ENCODE measurements at places on chromosomes 4 and X. TPM values are rescaled to one million over a fixed set of nuclear protein-coding genes. Genes with fewer than 3 reads are reported as not detected.

GRCh38 chr4:39312816-39313215 is 53.3 kb downstream of the RFC1 start:
- peaks cover 21% of the 10 kb centered on the region for H3K36me3 ChIP-seq
- no peak overlapping the region for H3K4me3 ChIP-seq
- H3K27ac ChIP-seq, result no peak overlapping the region
- H3K27me3 ChIP-seq, result no peaks in the 10 kb centered on the region

- H3K27me3 ChIP-seq, result no peaks in the 10 kb centered on the region
- no peak overlapping the region for H3K27ac ChIP-seq
- no peak for DNase-seq
- H3K4me3 ChIP-seq, result no peak overlapping the region
Observed at GRCh38 chr4:139978692-139979091, 175.3 kb downstream of the MAML3 start.

- H3K27ac ChIP-seq, result no peak overlapping the region
- peak; percentile 40 for DNase-seq
- no peak overlapping the region for H3K4me3 ChIP-seq
- no peaks in the 10 kb centered on the region for H3K27me3 ChIP-seq
- H3K4me1 ChIP-seq, result no peaks in the 10 kb centered on the region
Observed at GRCh38 chr4:181909368-181909767, 333.8 kb upstream of the TENM3 start.

DNA sequence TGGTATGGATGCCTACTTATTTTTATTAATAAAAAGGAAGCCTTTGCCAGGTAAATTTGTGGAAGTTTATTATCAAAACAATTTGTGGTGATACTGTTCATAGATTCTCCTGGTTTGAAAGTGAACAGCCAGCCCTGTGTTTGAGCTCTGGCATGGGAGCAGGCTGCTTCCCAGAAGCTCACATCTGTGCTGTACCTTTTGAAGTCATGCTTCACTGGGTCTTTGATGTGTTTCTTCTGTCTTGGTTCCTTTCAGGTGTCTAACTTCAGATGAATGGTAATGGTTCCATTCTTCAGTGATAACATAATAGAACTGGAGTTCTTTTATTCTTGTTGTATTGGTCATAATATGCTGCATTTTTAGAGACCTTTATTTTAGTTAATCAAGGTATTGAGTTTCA is 85.5 kb downstream of the BMPR1B start:
- no peak overlapping the region for H3K27ac ChIP-seq
- no peaks in the 10 kb centered on the region for H3K4me1 ChIP-seq
- H3K4me3 ChIP-seq, result no peak overlapping the region
- H3K36me3 ChIP-seq, result no peaks in the 10 kb centered on the region
- H3K27me3 ChIP-seq, result no peaks in the 10 kb centered on the region

- peaks cover 5% of the 10 kb centered on the region for H3K4me1 ChIP-seq
- peak; percentile 83 for DNase-seq
- H3K27ac ChIP-seq, result no peak overlapping the region
- no peaks in the 10 kb centered on the region for H3K36me3 ChIP-seq
- H3K27me3 ChIP-seq, result no peaks in the 10 kb centered on the region
- H3K4me3 ChIP-seq, result no peak overlapping the region
Observed at GRCh38 chrX:119155416-119156035, 27.9 kb upstream of the KIAA1210 start.

DNA sequence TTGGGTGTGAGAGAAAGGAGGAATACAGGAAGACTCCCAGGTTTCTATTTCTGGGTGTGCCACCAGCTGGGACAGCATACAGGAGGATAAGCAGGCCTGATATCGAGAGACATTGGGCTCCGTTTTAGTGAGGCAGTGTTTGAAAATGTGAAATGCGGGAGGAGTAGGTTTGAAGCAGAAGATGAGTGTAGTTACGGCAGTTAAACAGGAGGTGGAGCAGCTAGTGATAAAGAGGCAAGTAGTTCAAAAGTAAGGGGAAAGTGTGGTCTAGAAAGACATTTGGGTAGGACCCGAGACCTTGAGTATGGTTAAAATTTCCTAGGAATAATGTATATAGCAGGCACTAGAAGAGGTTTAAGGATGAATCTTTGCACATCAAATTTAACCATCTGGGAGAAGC is 42.4 kb downstream of the DCUN1D4 start:
- no peak overlapping the region for H3K27ac ChIP-seq
- DNase-seq, result peak; percentile 57
- peaks cover 51% of the 10 kb centered on the region for H3K36me3 ChIP-seq
- no peak overlapping the region for H3K4me3 ChIP-seq
- no peaks in the 10 kb centered on the region for H3K4me1 ChIP-seq

DNA sequence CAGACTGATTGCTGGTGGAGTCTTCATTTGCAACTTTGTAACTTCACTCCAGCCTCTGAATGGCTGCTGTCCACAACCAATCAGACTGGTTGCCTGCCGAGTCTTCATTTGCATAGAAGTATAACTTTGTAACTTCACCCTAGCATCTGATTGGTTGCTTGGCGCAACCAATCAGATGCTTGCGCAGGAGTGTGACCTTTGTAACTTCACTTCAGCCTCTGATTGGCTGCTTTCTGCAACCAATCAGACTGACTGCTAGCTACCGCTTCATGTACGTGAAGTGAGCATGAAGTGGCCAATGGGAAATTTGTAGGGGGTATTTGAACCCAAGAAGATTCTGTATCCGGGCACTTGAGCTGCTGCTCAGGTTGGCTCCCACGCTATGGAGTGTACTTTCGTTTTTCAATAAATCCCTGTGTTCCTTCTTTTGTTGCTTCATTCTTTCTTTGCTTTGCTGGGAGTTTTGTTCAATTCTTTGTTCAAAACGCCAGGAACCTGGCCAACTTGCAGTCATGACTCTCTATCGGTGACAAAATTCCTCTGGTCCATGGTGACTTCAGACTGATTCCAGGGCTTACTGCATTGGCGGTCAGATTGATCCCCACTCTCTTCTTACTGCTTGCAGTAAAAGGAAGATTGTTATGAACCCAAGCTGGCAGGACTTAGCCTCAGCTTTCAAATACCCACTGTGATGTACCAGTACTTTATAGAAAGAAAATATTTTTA is 46.4 kb upstream of the FGG start:
- H3K4me3 ChIP-seq, result no peak overlapping the region
- no peaks in the 10 kb centered on the region for H3K36me3 ChIP-seq
- peaks cover 4% of the 10 kb centered on the region for H3K27me3 ChIP-seq
- H3K27ac ChIP-seq, result no peak overlapping the region
- H3K4me1 ChIP-seq, result no peaks in the 10 kb centered on the region
- DNase-seq, result no peak

DNA sequence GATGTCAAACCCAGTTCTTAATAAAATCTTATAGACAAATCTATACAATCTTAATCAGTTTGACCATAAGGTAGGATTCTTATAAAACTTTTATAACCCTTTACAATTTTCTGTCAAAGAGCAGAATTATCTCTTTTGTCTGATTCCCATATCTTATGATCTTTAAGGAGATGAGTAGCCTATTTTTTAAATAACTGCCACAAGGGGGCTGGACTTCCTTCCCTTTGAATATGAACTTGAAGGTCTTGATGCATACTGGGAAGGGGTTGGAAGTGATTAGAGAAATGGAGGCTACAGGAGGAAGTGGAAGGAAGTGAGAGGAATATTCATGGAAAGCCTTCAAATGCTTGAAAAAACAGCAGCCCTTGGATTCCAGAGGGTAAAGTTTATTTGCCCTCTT is 111.1 kb downstream of the APOOL start:
- DNase-seq, result no peak
- H3K4me1 ChIP-seq, result no peaks in the 10 kb centered on the region
- no peak overlapping the region for H3K27ac ChIP-seq
- H3K4me3 ChIP-seq, result no peak overlapping the region
- no peaks in the 10 kb centered on the region for H3K27me3 ChIP-seq

DNA sequence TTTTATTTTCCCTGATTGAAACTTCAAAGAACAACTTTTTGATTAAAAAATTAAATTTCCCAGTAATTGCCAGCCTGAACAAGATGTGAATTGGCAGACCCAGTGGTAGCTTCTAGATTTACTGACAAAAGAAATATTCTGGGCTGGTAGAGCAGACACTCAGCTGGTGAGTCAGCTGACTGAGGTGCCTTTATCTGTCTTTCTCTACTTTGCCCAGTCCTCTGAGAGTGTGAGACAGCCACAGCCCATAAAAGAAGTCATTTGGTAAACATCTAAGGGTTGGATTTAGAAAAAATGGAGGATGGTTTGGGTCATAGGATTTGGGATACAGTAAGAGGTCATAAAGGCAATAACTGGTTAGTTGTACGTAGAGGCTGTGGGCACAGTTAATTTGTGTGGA is 54.5 kb downstream of the CCSER1 start:
- H3K27me3 ChIP-seq, result no peaks in the 10 kb centered on the region
- H3K4me3 ChIP-seq, result no peak overlapping the region
- DNase-seq, result no peak
- H3K4me1 ChIP-seq, result no peaks in the 10 kb centered on the region

- H3K4me3 ChIP-seq, result no peak overlapping the region
- H3K27me3 ChIP-seq, result no peaks in the 10 kb centered on the region
- no peaks in the 10 kb centered on the region for H3K36me3 ChIP-seq
- H3K4me1 ChIP-seq, result peaks cover 15% of the 10 kb centered on the region
Observed at GRCh38 chr4:95268819-95269565, 279.8 kb downstream of the UNC5C start.

GRCh38 chrX:22315151-22315550 is 42.4 kb downstream of the CBLL2 start:
- no peaks in the 10 kb centered on the region for H3K4me1 ChIP-seq
- no peak for DNase-seq
- no peaks in the 10 kb centered on the region for H3K36me3 ChIP-seq
- H3K27ac ChIP-seq, result no peak overlapping the region

DNA sequence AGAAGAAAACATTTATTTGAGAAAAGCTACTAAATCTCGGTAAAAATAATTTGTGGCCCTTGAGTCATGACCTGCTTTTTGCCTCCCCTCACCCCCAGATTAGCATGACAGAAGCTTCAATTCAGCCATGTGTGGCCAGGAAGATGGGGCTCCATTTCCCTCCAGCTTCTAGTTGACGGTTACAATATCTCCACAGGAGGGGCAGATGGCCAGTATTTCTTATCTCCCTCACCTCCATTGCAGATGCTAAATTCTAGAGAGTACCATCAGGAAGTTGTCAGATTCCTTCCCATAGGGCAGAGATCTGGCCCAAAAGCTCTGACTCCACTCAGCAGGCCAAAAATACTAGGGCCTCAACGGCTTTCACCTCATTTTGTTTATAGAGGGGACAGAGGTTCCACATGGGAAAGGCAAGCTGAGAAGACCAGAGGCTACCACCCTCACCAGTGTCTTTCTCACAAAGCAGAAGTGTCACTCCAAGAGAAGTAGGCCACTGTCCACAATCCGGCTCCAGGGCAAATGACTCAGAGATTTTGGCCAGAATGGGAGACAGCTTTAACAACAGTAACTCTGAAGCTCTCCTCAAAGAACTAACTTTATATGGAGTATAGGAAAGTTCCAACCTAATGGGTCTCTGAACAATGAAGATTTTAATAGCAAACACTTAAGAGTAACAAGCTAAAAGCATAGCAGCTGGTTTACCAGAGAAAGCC is 108.3 kb downstream of the TBC1D19 start:
- H3K36me3 ChIP-seq, result peaks cover 12% of the 10 kb centered on the region
- no peak overlapping the region for H3K4me3 ChIP-seq
- DNase-seq, result peak; percentile 56

DNA sequence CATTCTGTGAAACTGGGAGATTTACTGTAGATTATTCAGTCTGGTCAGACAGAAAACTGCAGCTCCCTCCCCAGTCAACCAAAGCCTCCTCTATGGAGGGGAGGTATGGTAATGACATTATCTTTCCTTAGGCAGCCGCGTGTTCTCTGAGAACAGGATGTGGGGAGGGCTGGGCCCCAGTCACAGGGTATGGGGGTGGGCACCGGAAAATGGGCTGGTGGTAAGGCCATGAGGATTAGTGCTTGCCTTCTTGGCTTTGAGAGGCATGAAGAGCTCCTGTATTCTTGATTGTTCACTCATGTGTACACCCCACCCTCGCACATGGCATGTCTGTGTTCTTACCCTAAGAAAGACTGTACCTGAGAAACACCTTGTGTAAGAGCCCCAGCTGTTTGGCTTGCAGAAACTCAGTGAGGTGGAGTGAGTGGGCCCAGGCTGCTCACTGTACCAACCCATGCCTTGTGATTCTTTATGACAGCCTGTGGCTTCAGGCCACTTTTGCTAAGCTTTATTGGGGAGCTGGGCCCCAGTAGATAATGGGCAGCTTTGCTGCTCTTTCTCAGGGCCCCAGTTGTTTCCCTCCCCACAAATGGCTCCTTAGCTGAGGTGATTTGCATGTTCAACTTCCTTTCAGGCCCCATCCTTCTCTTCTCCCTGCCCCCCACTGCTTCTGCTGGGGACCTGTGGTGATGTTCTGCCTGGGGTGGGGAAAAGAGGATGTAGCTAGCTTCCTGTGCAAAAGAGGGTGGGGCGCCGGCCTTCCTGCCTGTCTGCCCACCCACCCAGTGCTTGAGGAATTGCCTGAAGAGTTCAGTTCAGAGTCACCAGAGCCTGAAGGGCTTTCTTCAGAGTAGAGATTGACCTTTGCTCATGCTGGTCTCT is 30.7 kb downstream of the MSN start:
- peaks cover 57% of the 10 kb centered on the region for H3K4me1 ChIP-seq
- H3K27ac ChIP-seq, result peak overlapping the region; percentile 89
- no peak overlapping the region for H3K4me3 ChIP-seq
- no peaks in the 10 kb centered on the region for H3K36me3 ChIP-seq
- no peaks in the 10 kb centered on the region for H3K27me3 ChIP-seq

- H3K4me1 ChIP-seq, result no peaks in the 10 kb centered on the region
- H3K27ac ChIP-seq, result no peak overlapping the region
- H3K27me3 ChIP-seq, result no peaks in the 10 kb centered on the region
- H3K4me3 ChIP-seq, result no peak overlapping the region
- DNase-seq, result no peak
Observed at GRCh38 chrX:29434939-29435338, 780.4 kb upstream of the MAGEB2 start.

DNA sequence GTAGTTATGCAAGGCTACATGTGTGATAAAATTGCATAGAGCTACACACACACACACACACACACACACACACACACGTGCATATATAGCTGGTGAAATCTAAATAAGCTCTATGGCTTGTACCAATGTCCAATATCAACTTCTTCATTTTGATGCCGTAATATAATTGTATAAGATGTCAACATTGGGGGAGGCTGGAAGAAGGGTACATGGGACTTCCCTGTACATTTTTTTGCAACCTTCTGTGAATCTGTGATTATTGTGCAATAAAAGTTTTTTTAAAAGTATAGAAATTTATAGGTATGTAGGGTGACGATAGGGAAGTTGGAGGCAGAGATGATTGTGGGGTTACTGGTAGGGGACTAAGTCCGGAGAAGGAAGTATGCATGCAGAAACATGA is 105.5 kb downstream of the HDAC8 start:
- H3K4me3 ChIP-seq, result no peak overlapping the region
- H3K4me1 ChIP-seq, result no peaks in the 10 kb centered on the region
- no peak overlapping the region for H3K27ac ChIP-seq
- no peaks in the 10 kb centered on the region for H3K36me3 ChIP-seq
- H3K27me3 ChIP-seq, result no peaks in the 10 kb centered on the region

The GPR119 gene
- not detected for total RNA-seq

The UGT2B17 gene
- not detected for total RNA-seq

The FBXW7 gene
- 30.7 TPM for total RNA-seq

The RTL3 gene
- under 0.01 TPM for total RNA-seq
